ENCODE measurements at places on chromosomes 7 and 10.
A peak's percentile ranks its signal among the peaks of the same experiment; 100 is the strongest.

DNA sequence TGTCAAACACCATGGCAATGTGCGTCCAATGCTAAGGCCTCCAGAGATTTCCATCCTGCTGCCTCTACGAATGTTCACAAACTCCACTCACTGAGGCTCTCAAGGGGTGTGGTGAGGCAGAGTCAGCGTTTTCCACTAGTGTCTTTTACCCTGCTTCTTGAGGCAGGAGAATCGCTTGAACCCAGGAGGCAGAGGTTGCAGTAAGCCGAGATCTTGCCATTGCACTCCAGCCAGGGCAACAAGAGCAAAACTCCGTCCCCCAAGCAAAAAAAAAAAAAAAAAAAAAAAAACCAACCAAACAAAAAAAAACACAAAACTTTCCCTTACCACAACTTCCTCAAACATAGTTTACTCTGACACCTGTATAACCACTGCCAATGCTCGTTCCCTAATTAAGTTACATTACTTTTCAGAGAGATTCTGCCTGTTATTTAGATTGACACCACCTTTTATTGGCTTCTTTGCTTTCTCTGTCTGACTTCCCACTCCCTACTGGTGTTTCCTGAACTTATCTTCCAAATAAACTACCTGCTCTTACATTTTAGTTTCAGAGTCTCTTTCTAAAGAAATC lies 102.1 kb upstream of the ZNF746 start:
- H3K36me3 ChIP-seq: peaks cover 8% of the 10 kb centered on the region
- DNase-seq: no peak
- H3K27ac ChIP-seq: no peak overlapping the region
- H3K4me3 ChIP-seq: no peak overlapping the region
- H3K27me3 ChIP-seq: no peaks in the 10 kb centered on the region

GRCh38 chr10:104488439-104488832 lies 134.8 kb downstream of the CFAP58 start:
- no peaks in the 10 kb centered on the region for H3K27me3 ChIP-seq
- no peak for DNase-seq
- H3K36me3 ChIP-seq: no peaks in the 10 kb centered on the region

- no peaks in the 10 kb centered on the region for H3K27me3 ChIP-seq
- H3K4me3 ChIP-seq: no peak overlapping the region
- no peak overlapping the region for H3K27ac ChIP-seq
- no peak for DNase-seq
- no peaks in the 10 kb centered on the region for H3K36me3 ChIP-seq
Observed at GRCh38 chr7:16836481-16836880, 31.7 kb upstream of the AGR2 start.

DNA sequence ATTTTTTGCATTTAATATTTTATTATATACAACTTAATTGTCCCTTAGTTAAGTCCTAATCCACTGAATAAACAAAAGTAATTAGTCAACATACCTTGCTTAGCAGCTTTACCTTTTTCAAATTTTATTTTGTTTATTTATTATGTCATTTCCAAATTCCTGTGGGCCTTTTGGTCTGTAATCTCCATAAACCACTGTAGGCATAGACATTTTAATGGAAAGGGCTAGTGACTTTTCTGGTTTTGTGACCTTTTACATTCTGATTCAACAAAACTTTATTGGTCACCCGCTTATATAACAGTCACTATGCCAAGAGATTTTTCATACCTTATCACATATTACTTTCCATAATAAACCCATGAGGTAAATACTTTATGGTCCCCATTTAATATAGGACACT lies 181.3 kb upstream of the PRPS1L1 start:
- no peaks in the 10 kb centered on the region for H3K4me1 ChIP-seq
- no peak overlapping the region for H3K27ac ChIP-seq
- H3K36me3 ChIP-seq: no peaks in the 10 kb centered on the region
- DNase-seq: no peak

DNA sequence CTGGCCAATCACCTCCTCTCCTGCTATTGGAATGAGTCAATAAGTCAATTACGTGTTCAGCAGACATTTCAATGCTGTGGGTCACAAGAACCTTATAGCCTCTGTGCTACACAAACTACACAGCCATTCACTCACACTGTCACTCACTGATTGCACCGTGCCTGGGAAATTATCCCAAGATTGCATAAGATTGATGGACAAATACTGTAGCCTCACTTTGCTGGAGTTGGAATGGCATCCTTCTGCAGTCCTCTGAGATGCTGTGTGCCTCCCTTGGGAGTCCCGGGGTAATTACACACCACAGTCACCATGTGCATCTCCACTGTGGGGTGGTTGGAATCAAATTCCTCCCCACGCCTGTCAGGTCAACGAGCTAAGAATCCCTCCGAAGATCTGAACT lies 358.7 kb upstream of the MGMT start:
- no peak overlapping the region for H3K27ac ChIP-seq
- no peaks in the 10 kb centered on the region for H3K27me3 ChIP-seq
- H3K4me3 ChIP-seq: no peak overlapping the region
- H3K4me1 ChIP-seq: no peaks in the 10 kb centered on the region
- no peaks in the 10 kb centered on the region for H3K36me3 ChIP-seq
- DNase-seq: no peak

GRCh38 chr7:142598297-142598696 lies 151.0 kb upstream of the PRSS1 start:
- no peak overlapping the region for H3K27ac ChIP-seq
- no peaks in the 10 kb centered on the region for H3K27me3 ChIP-seq
- DNase-seq: no peak
- H3K36me3 ChIP-seq: no peaks in the 10 kb centered on the region
- H3K4me3 ChIP-seq: no peak overlapping the region
- H3K4me1 ChIP-seq: no peaks in the 10 kb centered on the region

- DNase-seq: no peak
- H3K36me3 ChIP-seq: no peaks in the 10 kb centered on the region
- H3K27ac ChIP-seq: no peak overlapping the region
- no peak overlapping the region for H3K4me3 ChIP-seq
Observed at GRCh38 chr10:19730167-19730906, 85.9 kb upstream of the PLXDC2 start.

DNA sequence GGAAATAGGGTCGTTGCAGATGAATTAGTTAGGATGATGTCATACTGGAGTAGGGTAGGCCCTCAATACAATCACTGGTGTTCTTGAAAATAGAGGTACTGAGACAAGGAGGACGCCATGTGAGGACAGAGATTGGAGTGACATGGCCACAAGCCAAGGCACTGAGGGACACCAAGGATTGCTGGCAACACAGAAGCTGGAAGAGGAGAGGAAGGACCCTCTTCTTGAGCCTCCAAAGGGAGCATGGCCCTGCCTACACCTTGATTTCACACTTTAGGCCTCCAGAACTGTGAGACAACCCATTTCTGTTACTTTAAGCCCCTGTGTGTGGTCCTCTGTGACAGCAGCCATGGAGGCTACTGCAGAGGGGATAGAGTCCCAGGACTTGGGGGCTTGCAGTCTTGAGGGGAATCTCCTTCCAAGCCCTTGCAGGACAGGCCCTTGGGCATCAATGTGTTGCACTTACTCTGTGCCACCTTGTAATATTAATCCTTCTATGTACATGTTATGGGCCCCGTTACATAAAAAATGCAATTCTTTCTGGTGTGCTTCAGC lies 3.7 kb upstream of the AOC1 start:
- no peak overlapping the region for H3K27ac ChIP-seq
- no peaks in the 10 kb centered on the region for H3K27me3 ChIP-seq
- no peak overlapping the region for H3K4me3 ChIP-seq
- no peak for DNase-seq
- no peaks in the 10 kb centered on the region for H3K4me1 ChIP-seq

DNA sequence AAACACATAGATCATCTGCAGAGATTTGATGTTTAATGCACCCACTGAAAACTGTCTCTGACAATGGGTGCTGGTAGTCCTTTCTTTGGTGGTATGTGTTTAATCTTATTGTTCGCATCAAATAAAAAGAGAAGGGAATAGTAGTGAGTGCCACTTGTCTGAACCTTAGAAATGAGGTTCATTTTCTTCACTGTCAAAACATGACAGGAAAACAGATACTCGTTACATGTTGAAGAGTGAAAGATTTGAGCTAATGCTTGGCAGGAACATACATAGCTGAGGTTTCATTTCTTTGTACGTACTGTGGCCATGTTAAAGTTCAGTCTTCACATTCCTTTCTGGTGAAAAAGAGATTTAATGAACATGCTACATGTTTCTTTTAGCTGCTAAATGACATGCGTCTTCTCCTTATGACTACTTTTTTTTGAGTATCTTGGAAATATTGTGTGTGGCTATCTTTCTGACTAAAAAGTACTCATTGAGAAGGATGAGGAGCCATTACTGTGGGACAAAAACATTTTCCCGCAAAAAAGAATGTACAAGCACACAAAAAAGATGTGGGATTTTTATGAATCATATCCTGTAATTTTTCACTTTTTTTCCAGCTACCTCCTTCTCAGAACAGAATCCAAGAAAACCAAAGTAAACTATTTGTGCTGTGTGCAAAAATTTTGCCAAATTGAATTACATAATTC lies 108.0 kb downstream of the TWIST1 start:
- H3K4me3 ChIP-seq: no peak overlapping the region
- H3K36me3 ChIP-seq: no peaks in the 10 kb centered on the region
- H3K4me1 ChIP-seq: no peaks in the 10 kb centered on the region
- H3K27ac ChIP-seq: no peak overlapping the region
- H3K27me3 ChIP-seq: no peaks in the 10 kb centered on the region
- DNase-seq: no peak

GRCh38 chr7:42493436-42494198 lies 256.6 kb upstream of the GLI3 start:
- H3K4me3 ChIP-seq: no peak overlapping the region
- no peak overlapping the region for H3K27ac ChIP-seq
- H3K4me1 ChIP-seq: no peaks in the 10 kb centered on the region
- DNase-seq: no peak

- no peaks in the 10 kb centered on the region for H3K27me3 ChIP-seq
- H3K4me1 ChIP-seq: peaks cover 45% of the 10 kb centered on the region
- no peaks in the 10 kb centered on the region for H3K36me3 ChIP-seq
- peak overlapping the region; percentile 96 for H3K27ac ChIP-seq
Observed at GRCh38 chr10:3872712-3873329, 87.8 kb upstream of the KLF6 start.

- H3K27me3 ChIP-seq: no peaks in the 10 kb centered on the region
- H3K4me1 ChIP-seq: peaks cover 8% of the 10 kb centered on the region
- DNase-seq: no peak
- peaks cover 51% of the 10 kb centered on the region for H3K36me3 ChIP-seq
- no peak overlapping the region for H3K27ac ChIP-seq
Observed at GRCh38 chr10:17237915-17238444, 9.9 kb downstream of the VIM start.

DNA sequence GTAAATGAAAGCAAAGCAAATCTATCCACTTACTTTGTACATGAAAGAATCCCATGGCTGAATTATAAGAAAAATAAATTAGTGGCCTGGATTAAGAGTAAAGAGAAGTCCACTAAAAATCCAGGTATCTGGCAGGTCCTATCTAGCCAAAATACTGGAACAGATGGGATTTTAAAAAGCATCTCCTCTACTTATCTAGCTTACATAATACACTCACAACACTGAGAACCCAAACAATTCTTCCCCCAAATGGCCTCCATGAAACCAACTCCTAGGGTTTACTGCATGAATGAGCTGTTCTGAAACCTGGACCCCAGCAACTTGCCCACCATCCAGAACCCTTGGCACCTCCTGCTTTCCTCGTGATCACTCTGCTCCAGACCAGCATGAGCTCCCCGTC lies 61.3 kb downstream of the AFAP1L2 start:
- no peak overlapping the region for H3K4me3 ChIP-seq
- no peak for DNase-seq
- no peaks in the 10 kb centered on the region for H3K27me3 ChIP-seq

GRCh38 chr10:108735380-108735779 lies 1187.9 kb downstream of the XPNPEP1 start:
- no peak for DNase-seq
- no peaks in the 10 kb centered on the region for H3K36me3 ChIP-seq
- no peak overlapping the region for H3K4me3 ChIP-seq
- no peaks in the 10 kb centered on the region for H3K4me1 ChIP-seq
- no peak overlapping the region for H3K27ac ChIP-seq
- no peaks in the 10 kb centered on the region for H3K27me3 ChIP-seq

DNA sequence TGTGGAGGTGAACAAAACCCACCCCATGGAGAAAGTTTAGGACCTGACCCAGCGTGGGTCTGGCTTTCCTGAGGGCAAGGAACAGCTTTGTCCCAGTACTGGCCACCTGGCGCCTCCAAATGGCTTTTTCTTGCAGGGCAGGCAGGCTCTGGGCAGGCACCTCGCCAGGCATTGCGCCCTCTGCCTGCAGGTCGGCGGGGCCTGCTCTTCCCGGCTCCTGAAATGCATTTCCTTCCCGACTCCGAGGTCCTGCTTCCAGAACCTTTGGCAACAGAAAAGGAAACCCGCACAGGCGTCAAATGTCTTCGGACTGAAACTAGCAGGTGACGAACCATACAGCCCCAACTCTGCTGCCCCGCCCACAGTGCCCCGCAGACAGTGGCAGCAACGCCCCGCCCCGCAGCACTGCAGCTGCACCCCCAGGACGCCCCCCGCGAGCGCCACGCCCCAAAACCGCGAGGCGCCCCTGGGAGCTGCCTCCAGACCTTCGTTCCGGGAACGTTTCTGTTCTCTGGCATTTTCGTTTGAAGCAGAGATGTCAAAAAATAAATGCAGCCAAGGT lies 65.5 kb downstream of the C10orf143 start:
- H3K4me3 ChIP-seq: no peak overlapping the region
- no peaks in the 10 kb centered on the region for H3K4me1 ChIP-seq
- DNase-seq: no peak
- no peaks in the 10 kb centered on the region for H3K27me3 ChIP-seq
- no peaks in the 10 kb centered on the region for H3K36me3 ChIP-seq
